Activated naive CD8-positive, alpha-beta T cell treated with anti-CD3 and anti-CD28 coated beads for 36 hours (primary cell): ENCODE measurements at places on chromosomes 6 and 20. TPM values are rescaled to one million over a fixed set of nuclear protein-coding genes. Genes with fewer than 3 reads are reported as not detected.
A peak's percentile ranks its signal among the peaks of the same experiment; 100 is the strongest.

SS18L1 gene
- 12.3 TPM for total RNA-seq

DNA sequence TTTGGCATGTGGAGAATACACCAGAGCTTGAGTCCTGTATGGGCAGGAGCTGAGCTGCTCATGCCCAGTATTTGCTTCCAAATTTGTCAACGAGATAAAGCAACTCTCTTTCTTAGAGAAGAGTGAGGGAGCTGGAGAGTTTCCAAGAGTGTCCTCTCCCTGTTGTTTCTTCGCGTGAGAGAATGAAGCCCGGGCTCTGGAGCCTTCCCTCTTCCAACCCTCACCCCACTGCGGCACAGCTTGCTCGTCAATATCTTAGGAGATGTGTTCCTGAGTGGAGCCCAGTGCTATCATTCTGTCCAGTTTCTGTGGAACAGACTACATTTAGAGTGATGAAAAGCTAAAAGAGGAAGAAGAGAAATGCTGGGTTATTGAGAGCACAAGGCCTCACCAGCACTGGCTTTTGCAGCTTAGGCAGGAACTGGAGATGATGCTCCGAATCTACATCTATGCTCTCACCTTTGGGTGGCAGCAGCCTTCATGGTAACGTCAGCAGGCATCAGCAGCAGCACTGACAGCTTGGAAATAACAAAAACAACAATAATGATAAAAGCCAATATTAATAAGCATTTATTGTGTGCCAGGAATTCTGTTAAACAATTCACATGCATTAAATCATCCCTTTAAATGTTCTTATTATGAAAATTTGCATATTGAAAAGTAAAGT lies 66.5 kb upstream of the TFB1M start:
- no peaks in the 10 kb centered on the region for H3K27me3 ChIP-seq
- H3K4me3 ChIP-seq = no peak overlapping the region
- no peak for DNase-seq
- no peaks in the 10 kb centered on the region for H3K36me3 ChIP-seq

DNA sequence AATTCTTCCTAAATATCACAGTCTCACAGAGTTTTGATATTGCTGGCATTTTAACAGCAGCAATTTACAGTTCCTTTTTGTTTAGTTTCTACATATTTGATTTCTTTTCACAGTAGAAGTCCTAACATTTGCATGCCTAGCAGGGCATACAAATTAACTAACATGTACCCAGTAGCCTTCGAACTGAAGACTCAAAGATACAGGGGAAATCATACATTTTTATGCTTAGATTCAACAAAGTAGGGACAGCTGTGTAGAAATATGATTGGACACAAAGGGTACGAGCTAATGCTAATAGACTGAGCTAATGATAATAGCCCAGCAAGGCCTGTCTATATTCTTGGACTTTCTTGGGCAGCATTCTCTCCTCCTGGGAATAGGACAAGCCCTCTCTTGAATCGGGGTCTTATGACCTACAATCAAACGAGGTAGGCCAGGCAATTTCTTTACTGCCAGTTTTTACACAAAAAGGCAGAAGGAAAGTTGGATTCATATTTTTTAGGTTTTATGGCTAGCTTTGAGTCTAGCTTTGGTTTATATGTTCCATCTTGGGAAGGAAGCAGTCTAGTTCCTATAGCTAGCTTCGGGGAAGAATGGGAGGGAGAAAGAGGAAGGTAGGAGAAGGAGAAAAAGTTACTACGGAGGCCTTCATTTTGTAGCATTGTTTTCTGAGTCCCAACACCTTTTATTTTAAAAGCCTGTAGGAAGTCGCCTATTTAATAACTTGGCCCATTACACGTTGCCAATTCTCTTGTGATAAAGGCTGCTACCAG lies 115.8 kb downstream of the HFE start:
- H3K27me3 ChIP-seq = peaks cover 19% of the 10 kb centered on the region
- H3K27ac ChIP-seq = no peak overlapping the region
- peaks cover 37% of the 10 kb centered on the region for H3K4me1 ChIP-seq
- no peak for DNase-seq
- peaks cover 11% of the 10 kb centered on the region for H3K36me3 ChIP-seq

DNA sequence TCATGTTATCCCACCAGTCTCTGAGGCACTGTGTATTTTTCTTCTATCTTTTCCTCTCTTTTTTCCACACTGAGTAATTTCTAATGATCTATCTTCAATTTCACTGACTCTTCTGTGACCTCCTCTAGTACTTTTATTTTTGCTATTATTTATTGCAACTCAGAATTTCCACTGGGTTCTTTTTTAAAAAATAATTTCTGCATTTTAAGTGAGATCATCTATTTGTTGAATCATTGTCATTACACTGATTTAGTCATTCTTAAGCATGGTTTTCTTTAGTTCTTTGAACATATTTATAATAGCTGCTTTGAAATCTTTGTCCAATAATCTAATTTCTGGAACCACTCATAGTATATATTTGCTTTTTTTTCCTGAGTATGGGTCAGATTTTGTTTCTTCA lies 96.7 kb upstream of the SLC22A16 start:
- H3K4me3 ChIP-seq = no peak overlapping the region
- H3K27ac ChIP-seq = no peak overlapping the region
- H3K36me3 ChIP-seq = no peaks in the 10 kb centered on the region

- H3K27ac ChIP-seq = no peak overlapping the region
- H3K4me3 ChIP-seq = no peak overlapping the region
- DNase-seq = no peak
- H3K27me3 ChIP-seq = peaks cover 12% of the 10 kb centered on the region
Observed at GRCh38 chr6:169026175-169026574, 227.5 kb downstream of the THBS2 start.

- DNase-seq = no peak
- no peaks in the 10 kb centered on the region for H3K27me3 ChIP-seq
- peaks cover 11% of the 10 kb centered on the region for H3K4me1 ChIP-seq
Observed at GRCh38 chr6:27148404-27148795, 99.1 kb upstream of the PRSS16 start.

DNA sequence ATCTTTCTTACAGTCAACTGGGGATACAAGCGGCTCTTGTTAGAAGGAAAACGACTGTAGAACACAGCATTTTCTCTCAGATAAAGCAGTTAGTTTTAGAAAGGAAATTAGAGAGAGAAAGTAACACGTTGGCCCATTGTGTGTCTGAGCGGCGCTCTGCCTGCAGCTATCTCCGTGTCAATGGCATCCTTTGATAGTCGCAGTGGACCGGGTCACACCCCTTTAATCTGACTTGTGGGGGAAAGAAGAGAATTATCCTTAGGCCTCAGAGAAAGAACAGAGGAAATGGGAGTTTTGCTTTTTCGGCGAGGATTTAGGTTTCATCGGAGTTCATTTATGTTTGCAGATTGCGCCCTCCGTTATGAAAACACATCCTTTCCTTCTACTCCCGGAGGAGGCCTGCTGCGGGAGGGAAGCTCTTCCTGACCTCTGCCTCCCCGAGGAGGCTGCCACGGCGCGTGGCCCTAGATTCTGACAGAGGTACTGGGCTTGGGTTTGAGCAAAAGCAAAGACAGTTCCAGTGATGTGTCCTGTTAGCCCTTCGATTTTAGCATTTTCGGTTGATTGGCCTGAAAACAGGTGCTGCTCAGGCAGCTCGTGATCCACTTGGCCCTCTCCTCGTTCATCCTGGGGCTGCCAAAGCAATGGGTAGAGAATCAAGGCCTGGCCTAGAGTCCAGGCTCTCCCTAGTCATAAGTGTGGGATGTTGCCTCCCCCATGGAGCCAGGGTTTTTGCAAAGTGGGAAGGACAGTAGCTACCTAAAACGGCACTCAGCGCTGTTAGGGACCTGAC lies 74.9 kb downstream of the ZDHHC14 start:
- H3K36me3 ChIP-seq = peaks cover 8% of the 10 kb centered on the region
- H3K27ac ChIP-seq = peak overlapping the region; percentile 7
- H3K27me3 ChIP-seq = no peaks in the 10 kb centered on the region
- no peak overlapping the region for H3K4me3 ChIP-seq

- no peaks in the 10 kb centered on the region for H3K27me3 ChIP-seq
- peak overlapping the region; percentile 90 for H3K27ac ChIP-seq
- peak; percentile 59 for DNase-seq
- H3K36me3 ChIP-seq = peaks cover 10% of the 10 kb centered on the region
- H3K4me3 ChIP-seq = peak overlapping the region; percentile 88
Observed at GRCh38 chr20:45890077-45890984, 677 bp downstream of the NEURL2 start.

GRCh38 chr6:38566295-38567030 lies 73.3 kb downstream of the BTBD9 start:
- H3K36me3 ChIP-seq = peaks cover 3% of the 10 kb centered on the region
- H3K4me1 ChIP-seq = peaks cover 2% of the 10 kb centered on the region
- no peak overlapping the region for H3K4me3 ChIP-seq
